ENCODE measurements at places on chromosomes 11 and 22. TPM values are rescaled to one million over a fixed set of nuclear protein-coding genes. Genes with fewer than 3 reads are reported as not detected.
A peak's percentile ranks its signal among the peaks of the same experiment; 100 is the strongest.

DNA sequence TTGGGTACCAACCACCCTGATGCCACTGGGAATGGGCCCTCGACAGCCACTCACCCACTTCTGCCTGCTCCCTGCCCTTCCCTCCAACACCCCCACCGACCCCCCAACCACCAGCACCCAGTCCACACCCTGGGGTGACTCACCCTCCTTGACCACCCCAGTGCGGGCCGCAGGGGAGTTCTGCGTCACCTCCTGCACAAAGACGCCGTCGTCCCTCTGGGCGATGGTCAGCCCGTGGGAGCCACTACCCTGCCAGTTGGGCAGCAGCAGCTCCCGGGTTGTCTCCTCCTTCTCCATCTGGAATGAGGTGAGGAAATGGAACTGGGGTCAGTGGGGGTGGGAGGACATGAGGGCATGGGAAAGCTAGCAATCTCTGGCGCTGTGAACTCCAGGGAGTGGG, 10.8 kb downstream of the AHNAK start:
- DNase-seq, result no peak

DNA sequence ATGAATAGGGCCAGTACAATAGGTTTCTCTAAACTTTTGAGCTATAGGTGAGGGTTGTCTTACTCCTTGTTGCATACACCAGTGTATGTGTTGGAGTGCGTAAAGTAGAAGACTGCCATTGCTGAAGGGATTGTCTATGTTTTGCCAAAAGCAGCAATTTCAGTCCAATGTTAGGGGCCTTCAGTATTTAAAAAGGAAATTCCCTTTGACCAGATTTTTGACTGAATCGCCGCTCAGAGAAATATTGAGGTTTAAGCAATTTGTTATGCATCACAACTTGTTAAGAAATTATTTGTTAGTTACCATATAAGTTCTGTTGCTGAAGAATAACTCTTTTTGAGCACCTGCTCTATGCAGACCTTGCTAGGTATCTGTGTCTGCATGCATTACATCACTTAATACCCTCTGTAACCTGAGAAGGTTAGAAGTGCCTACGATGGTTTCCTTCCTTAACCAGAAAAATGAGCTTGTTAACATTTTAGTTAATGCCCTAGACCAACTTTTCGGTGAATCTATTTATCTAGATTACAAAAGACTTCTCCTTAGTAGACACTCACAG, 33.9 kb downstream of the MMP20 start:
- no peak for DNase-seq

GRCh38 chr22:42317008-42317407, 46.6 kb upstream of the TCF20 start:
- DNase-seq, result no peak

DNA sequence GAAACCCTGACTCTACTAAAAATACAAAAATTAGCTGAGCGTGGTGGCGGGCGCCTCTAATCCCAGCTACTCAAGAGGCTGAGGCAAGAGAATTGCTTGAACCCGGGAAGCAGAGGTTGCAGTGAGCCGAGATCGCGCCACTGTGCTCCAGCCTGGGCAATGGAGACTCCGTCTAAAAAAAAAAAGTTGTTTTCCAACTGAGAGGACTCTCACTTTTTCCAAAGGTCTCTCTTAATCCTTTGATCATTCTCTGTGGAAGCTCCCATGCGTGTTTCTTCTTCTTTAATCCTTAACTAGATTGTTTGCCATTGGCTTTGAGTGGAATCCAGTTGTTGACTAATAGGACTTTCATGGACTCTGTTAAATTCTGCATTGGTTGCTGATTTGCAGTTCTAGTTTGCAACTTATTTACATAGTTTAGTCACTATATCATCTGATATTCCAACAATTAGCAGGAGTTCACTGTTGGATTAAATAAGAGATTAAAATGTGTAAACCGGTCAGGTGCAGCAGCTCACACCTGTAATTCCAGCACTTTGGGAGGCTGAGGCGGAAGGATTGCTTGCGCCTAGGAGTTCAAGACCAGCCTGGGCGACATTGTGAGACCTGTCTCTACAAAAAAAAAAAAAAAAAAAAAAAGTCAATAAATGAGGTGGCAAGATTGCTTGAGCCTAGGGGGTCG, 79.7 kb downstream of the C22orf31 start:
- no peak for DNase-seq

GRCh38 chr11:48019217-48019584, 38.8 kb downstream of the PTPRJ start:
- no peak for DNase-seq

- DNase-seq, result no peak
Observed at GRCh38 chr11:35531246-35531645, 5.8 kb upstream of the PAMR1 start.

DNA sequence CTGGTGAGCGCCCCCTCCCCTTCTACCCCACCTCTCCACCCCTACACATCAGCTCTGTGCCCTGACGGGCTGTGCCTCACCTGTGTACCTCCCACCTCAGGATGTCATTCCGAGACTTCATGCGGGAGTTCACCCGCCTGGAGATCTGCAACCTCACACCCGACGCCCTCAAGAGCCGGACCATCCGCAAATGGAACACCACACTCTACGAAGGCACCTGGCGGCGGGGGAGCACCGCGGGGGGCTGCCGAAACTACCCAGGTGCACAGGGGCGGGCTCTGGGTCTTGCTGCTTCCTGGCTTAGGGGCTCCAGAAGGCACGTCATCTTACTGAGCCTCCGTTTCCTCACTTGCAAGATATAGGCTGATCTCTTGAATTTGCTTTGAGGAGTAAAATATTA, 6.8 kb downstream of the CAPN1 start:
- no peak for DNase-seq

DNA sequence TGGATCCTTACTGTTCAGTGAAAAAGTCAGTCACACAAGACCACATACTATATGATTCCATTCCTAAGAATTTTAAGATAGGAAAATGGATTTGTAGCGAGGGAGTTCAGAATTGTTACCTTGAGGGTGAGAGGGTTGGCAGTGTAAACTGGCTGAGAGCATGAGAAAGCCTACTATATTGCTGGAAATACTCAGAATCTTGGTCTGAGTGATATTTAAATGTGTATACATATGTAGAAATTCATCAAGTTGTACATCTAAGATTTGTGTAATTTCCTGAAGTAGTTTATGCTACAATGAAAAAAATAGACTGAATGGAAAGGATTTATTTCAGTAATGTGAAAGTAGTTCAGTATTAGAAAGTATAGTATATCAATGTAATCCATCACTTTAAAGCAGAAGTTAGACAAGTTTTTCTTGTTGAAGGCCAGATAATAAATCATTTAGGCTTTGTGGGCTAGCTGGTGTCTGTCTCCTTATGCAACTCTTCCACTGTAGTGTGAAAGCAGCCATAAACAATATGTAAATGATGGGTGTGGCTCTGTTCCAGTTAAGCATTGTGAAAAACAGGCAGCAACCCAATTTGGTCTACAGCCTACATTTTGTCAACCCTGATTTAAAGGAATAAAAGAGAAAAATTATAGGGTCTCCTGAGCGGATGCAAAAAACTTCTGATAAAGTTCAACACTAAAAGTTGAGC, 127.2 kb upstream of the THY1 start:
- no peak for DNase-seq

DNA sequence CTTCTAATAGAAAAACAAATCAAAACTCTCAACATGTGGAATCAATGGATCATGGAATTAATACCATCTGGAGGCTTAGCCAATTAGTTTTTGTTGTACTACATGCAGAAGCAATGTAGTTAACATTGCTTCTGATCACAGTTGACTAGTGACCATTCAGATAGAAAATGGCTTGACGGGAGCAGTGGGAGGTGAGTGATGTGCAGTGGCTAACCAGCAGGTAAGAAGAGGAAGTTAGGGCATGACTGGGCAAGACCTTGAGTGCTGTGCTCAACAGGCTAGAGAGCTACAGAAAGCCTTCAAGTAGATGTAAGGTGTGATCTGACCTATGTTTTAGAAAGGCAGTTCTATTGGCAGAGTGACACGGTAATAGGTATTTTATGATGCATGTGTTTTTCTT, 60.7 kb upstream of the ALKBH3 start:
- DNase-seq, result no peak

DNA sequence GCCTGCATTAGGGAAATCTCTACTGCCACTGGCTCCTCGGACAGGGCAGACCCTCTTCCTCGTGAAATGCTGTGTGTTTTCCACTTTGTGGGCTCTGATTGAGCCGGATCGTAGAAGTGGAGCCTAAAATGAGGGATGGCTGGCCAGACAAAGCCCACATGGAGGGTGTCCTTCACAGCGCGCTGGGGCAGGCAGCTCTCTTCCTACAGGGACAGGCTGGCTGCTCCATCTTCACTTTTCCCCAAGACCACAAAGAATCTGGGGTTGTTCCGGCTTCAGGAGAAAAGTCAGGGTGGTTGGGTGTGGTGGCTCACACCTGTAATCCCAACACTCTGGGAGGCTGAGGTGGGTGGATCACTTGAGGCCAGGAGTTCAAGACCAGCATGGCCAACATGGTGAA, 94.9 kb downstream of the MORC2 start:
- no peak for DNase-seq

- no peak for DNase-seq
Observed at GRCh38 chr11:108916935-108917334, 252.1 kb downstream of the DDX10 start.

DNA sequence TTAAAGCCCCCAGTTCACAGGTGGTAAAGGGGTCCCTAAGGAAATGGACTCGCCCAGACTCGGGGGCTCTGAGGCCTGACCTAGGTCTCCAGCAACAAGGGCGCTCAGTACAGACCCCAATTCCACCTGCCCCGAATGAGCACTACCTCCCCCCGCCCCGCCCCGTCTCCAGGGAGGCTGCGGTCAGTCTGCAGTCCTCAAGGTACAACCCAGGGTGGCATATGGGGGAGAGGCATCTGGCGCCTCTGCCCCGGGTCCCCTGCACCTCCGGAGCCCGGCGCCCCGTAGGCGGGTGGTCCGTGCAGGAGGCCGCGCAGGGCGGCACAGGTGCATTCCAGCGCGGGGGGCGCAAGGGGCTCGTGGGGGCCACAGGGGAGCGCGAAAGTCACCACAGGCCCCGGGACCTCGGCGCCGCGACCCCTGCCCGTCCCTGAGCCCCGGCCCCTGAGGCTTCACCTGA, 361 bp downstream of the CTSD start:
- no peak for DNase-seq

- no peak for DNase-seq
Observed at GRCh38 chr11:115996125-115996807, 492.1 kb upstream of the CADM1 start.

- no peak for DNase-seq
Observed at GRCh38 chr11:112355726-112356125, 95.1 kb upstream of the PLET1 start.

DNA sequence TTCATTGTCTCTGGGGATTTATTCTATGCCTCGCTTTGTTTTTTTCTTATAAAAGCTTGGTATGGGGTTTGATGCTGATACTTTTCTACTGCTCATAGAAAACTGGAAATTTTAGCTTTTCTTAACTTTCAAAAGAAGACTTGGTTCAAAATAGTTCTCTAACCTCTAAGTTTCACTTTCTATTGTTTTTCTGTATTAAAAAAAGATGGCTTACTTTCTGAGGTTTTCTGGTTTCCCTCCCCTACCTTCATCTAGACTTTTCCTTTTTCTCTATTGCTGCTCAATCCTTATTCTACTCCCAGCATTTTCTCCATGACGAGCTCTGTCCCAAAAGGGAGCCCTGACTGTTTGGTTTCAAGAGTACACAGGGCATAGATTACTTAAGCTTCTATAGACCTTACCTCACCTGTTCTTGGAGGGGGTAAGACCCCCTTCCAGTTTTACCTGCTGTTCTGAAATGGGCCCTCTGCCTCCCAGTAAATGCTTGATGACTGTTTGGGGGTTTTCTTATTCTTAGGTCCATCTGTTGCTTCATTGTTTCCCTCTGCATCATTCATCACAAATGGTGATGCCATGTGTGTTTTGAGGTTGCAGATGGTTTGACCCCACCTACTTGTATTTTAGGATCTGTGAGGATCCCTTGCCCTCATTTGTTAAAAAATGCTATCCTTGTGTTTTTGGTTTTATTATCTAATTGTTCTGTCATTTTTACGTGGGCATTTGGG, 29.5 kb downstream of the DNHD1 start:
- DNase-seq, result no peak

- DNase-seq, result no peak
Observed at GRCh38 chr22:37502342-37503182, 16.4 kb upstream of the MFNG start.

GRCh38 chr11:84590106-84590505, 1037.0 kb downstream of the DLG2 start:
- DNase-seq, result no peak

GRCh38 chr11:126598344-126599216, 243.1 kb downstream of the ST3GAL4 start:
- DNase-seq, result no peak

DNA sequence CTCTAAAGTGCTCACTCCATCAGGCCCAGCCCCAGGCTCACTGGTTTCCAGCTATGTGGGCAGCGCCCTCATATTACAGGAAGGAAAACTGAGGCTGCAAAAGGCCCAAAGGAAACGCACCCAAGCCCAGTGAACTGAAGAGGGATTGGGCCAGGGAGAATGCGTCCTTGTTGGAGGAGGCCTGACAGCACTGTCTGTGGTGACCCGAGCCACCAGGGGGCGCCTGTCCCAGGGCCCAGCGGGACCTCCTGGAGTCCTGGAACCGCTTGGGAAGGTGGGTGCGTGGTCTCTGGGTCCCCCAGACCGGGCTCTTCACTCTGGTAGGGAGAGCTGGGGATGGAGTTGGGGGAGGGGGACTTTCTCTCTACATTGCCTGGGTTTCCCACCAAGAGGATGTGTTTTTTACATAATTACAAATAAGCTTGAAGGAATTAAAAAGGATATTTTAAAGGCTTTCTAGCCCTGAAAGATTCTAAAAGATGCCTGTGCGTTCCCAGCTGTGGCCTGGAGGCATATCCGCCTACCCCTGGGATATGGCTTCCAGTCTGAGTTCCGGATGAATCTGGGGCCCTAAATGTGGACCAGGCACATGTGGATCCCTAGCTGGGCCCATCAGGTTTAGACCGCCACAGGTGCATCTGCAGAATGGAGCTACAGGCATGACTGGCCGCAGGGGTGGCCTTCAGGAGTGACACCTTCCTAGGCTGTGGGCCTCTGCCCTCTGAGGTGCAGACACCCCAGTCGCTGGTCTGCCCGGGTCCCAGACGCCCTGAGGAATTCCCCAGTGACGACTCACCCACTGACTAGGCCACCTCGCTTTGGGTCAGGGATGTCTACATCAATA, 4.2 kb downstream of the SPI1 start:
- DNase-seq, result peak; percentile 33

- DNase-seq, result no peak
Observed at GRCh38 chr11:72676861-72677341, 2.7 kb upstream of the PDE2A start.

GDPD4 gene
- not detected for total RNA-seq

LMO1 gene
- total RNA-seq, result not detected

UPK3A gene
- total RNA-seq, result not detected

NLRP14 gene
- 0.08 TPM for total RNA-seq

FAM227A gene
- total RNA-seq, result 2.4 TPM

APOL6 gene
- 16.4 TPM for total RNA-seq

TMEM132A gene
- 154 TPM for total RNA-seq

OR6A2 gene
- total RNA-seq, result 0.15 TPM

CABP4 gene
- total RNA-seq, result not detected

SNX32 gene
- not detected for total RNA-seq

KCNC1 gene
- total RNA-seq, result 0.95 TPM

CD248 gene
- 0.15 TPM for total RNA-seq

DDI1 gene
- total RNA-seq, result not detected

SYTL2 gene
- 132 TPM for total RNA-seq

MUC2 gene
- total RNA-seq, result 0.08 TPM

GLYATL1 gene
- not detected for total RNA-seq

CCDC34 gene
- total RNA-seq, result 28.3 TPM

HMBS gene
- 61.6 TPM for total RNA-seq

GCAT gene
- total RNA-seq, result 11.2 TPM

SAA2 gene
- 4.0 TPM for total RNA-seq

GLB1L3 gene
- total RNA-seq, result not detected

LUZP2 gene
- total RNA-seq, result 0.18 TPM

UBE4A gene
- total RNA-seq, result 57.9 TPM

All from Panc1 (cell line).